Uterine smooth muscle cell (primary cell): ENCODE measurements at places on chromosomes 5 and 9. TPM values are rescaled to one million over a fixed set of nuclear protein-coding genes. Genes with fewer than 3 reads are reported as not detected.

Gene GABRA6
- not detected in 2 replicates for total RNA-seq

Gene LRRC8A
- total RNA-seq: 29.1 and 36.1 TPM in 2 replicates

Gene SPINK6
- not detected in 2 replicates for total RNA-seq

Gene ABO
- under 0.01 TPM in 1 of 2 replicates, not detected in the other for total RNA-seq

Gene DCAF12
- 10.5 and 12.3 TPM in 2 replicates for total RNA-seq

Gene CEL
- 0.12 TPM in 1 of 2 replicates, not detected in the other for total RNA-seq

Gene PCDHB5
- total RNA-seq: 0.22 and 0.50 TPM in 2 replicates

Gene FAM221B
- not detected in 2 replicates for total RNA-seq
